ENCODE measurements at places on chromosomes 3 and 15. TPM values are rescaled to one million over a fixed set of nuclear protein-coding genes. Genes with fewer than 3 reads are reported as not detected.

The RYK gene
- polyA plus RNA-seq, result 39.6 TPM

The ATP13A5 gene
- 2.6 TPM for polyA plus RNA-seq

The SEMA6D gene
- polyA plus RNA-seq, result 120 TPM

The OSTN gene
- 0.47 TPM for polyA plus RNA-seq

The GPR87 gene
- not detected for polyA plus RNA-seq

The HDDC3 gene
- 15.5 TPM for polyA plus RNA-seq

The CORO2B gene
- 53.6 TPM for polyA plus RNA-seq

The SPATA12 gene
- polyA plus RNA-seq, result not detected

The SAMD7 gene
- polyA plus RNA-seq, result 0.09 TPM

The CHAC1 gene
- 17.7 TPM for polyA plus RNA-seq

The GOLGA6D gene
- 0.45 TPM for polyA plus RNA-seq

The MFN1 gene
- polyA plus RNA-seq, result 54.6 TPM

The ACAA1 gene
- 100 TPM for polyA plus RNA-seq

The PPP1R14D gene
- 0.36 TPM for polyA plus RNA-seq

The OR5K2 gene
- polyA plus RNA-seq, result not detected

The SLC41A3 gene
- 99.3 TPM for polyA plus RNA-seq

The C3orf80 gene
- 4.2 TPM for polyA plus RNA-seq

The ATP2B2 gene
- polyA plus RNA-seq, result 81.8 TPM

The RAB6B gene
- polyA plus RNA-seq, result 213 TPM

The TMC3 gene
- polyA plus RNA-seq, result 1.9 TPM

The C3orf22 gene
- 0.27 TPM for polyA plus RNA-seq

The CCDC14 gene
- polyA plus RNA-seq, result 84.9 TPM

The LMAN1L gene
- 0.29 TPM for polyA plus RNA-seq

The SEMA3G gene
- 19.8 TPM for polyA plus RNA-seq

The TIMP4 gene
- 14.3 TPM for polyA plus RNA-seq

The RTF1 gene
- 73.6 TPM for polyA plus RNA-seq

The NPAP1 gene
- 0.40 TPM for polyA plus RNA-seq

The IL17RC gene
- 32.0 TPM for polyA plus RNA-seq

The SLC25A36 gene
- 115 TPM for polyA plus RNA-seq

The FOXB1 gene
- 13.5 TPM for polyA plus RNA-seq

The LTK gene
- polyA plus RNA-seq, result 0.66 TPM

The SLC2A2 gene
- 0.27 TPM for polyA plus RNA-seq

The UBA3 gene
- polyA plus RNA-seq, result 83.9 TPM

The ADAMTS9 gene
- 21.8 TPM for polyA plus RNA-seq

The ASB14 gene
- polyA plus RNA-seq, result 0.62 TPM

The LMOD3 gene
- polyA plus RNA-seq, result 0.47 TPM

The CHST13 gene
- polyA plus RNA-seq, result 0.44 TPM

The LIPH gene
- 0.15 TPM for polyA plus RNA-seq

Measured in spinal cord (tissue), 10 donors.